ENCODE measurements at places on chromosomes 1 and 21. TPM values are rescaled to one million over a fixed set of nuclear protein-coding genes. Genes with fewer than 3 reads are reported as not detected.

DNA sequence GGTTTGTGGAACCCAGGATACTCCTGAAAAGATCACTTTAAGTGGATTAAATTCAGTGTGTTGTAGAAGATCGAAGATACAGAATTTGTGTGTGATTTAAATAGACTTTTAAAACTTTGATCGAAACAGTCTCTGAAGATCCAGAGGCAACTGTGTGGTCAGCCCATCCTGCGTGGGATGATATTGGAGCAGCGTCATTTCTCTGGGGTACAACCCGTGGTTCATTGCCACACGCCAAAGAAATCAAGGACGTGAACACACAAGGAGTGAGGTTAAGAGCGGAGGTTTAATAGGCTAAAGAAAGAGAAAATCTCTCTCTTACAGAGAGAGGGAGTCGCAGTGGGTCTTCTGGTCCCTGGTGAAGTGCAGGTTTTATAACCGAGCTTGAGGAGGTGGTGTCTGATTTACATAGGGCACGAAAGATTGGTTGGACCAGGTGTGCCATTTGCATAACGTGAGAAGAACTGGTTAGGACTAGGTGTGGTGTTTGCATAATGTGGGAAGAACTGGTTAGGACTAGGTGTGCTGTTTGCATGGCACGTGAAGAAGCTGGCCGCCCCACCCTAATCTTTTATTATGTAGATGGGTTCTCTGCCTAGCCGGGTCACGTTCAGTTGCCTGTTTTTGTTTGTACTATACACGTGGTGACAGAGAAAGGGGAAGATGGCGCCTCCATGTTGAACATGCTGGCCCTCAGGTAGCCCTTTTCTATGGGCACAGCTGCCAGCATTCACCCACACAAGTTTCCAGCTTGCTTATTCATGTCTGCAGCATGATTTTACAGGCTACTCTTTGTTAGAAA lies 82.3 kb downstream of the ADSS2 start:
- peak; percentile 43 for DNase-seq

GRCh38 chr1:215597961-215598360 lies 30.9 kb downstream of the KCTD3 start:
- DNase-seq = no peak

GRCh38 chr21:28554660-28555475 lies 437.8 kb downstream of the LTN1 start:
- no peak for DNase-seq

DNA sequence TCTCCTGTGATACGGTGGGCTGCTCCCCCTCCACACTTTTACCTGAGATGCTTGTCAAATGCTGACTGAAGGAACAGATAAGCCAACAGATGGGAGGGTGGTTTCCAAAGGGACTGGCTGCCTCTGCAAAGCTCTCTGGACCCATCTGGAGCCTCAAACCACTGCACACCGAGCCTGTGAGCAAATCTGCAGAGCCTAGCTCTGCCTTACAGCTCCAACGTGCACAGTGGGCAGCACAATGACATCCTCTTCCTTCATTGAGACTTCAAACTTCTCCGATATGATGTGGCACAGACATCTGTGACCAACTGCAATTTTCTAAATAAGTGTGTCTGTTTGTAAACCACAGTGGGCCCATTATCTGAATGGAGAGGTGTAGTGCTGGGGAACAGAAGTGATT lies 26.2 kb upstream of the KNCN start:
- no peak for DNase-seq

GRCh38 chr1:147648933-147649332 lies 21.4 kb downstream of the ACP6 start:
- no peak for DNase-seq

PCNX2 gene
- 43.8 TPM for total RNA-seq

CRNN gene
- total RNA-seq = not detected

MECR gene
- total RNA-seq = 62.1 TPM
